ENCODE measurements at places on chromosomes 6 and 20.

GRCh38 chr20:13991311-13991710 is 897 bp upstream of the SEL1L2 start:
- DNase-seq, result no peak

- no peak for DNase-seq
Observed at GRCh38 chr6:73282871-73283270, 19.9 kb upstream of the KHDC1 start.

DNA sequence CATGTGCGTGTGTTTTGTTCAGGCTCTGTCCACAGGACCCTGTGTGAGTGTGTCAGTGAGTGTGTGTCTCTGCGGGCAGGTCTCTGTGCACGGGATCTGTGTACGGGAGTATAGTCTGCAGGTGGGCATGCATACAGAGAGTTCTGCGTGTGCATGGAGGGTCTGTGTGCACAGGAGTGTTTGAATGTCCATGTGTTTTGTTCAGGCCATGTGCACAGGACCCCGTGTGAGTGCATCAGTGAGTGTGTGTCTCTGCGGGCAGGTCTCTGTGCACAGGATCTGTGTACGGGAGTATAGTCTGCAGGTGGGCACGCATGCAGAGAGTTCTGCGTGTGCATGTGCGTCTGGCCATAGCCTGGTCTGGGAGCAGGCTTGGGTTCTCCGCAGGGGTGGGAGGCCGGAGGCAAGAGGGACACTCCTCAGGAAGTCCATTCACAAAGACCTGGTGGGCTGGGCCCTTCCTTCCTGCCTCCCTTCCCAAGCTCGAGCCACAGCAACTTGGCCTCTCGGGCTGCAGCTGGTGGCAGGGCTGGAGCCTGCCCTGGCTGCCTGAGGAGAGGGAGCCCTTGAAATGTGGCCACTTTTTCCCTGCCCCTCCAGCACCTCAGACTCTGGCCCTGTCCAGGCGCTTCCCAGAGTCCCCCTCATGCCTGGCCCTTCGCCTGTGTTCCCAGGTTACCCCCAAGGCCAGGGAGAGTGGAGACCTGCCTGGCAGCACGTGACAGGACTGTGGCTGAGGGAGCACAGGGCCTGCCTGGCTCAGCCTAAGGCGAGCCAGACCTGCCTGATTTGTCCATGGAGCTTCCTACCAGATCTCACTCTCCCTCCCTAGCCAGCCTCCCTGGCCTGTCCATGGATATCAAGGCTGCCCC is 6.8 kb downstream of the HSPA12B start:
- DNase-seq, result no peak

DNA sequence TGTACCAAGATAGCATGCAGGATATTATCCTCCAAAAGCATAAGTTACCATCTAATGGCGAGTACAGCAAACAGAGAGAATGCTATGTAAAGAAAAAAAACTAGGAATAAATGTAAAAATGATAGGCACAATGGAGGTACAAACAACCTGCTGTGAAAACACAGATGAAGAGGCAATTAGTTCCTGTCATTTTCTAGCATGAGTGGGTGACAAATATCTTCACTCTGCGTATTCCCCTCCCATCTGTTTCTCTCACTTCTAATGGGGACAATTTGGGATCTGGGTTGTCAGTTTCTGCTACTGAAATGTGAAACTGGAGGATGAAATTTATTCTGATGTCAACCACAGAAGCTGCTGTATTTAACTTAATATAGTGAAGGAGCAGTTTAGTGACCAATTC is 11.7 kb upstream of the PTPRK start:
- DNase-seq, result no peak

DNA sequence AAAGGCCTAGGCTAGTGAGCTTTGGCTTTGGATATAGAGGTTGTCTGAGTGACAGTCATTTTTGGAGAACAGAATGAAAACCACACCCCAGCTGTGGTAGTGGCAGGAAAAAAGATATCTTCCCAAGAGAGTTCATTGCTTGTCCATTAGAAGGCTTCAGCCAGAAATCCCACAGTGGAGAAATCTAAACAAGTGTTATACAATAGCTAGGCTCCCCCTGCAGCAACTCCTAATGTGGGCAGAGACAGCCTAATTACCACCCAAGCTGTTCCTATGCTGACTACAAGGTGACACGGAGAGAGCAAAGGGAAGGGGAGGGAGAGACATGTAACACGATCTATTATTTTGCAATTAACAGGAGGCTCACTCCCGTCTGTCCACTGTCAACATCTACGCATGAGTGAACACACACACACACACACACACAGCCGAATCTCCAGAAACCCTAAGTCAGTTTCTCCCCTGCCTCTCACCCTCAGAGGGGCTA is 147.5 kb upstream of the TCF21 start:
- no peak for DNase-seq

Data from stimulated activated naive CD4-positive, alpha-beta T cell (primary cell).